ENCODE measurements at places on chromosomes 6 and 20. TPM values are rescaled to one million over a fixed set of nuclear protein-coding genes. Genes with fewer than 3 reads are reported as not detected.

- peaks cover 14% of the 10 kb centered on the region for H3K4me1 ChIP-seq
- H3K27ac ChIP-seq = no peak overlapping the region
- H3K36me3 ChIP-seq = no peaks in the 10 kb centered on the region
Measured at GRCh38 chr6:33824461-33825154, 20.8 kb upstream of the MLN start.

Gene CLDN20
- total RNA-seq = not detected

DNA sequence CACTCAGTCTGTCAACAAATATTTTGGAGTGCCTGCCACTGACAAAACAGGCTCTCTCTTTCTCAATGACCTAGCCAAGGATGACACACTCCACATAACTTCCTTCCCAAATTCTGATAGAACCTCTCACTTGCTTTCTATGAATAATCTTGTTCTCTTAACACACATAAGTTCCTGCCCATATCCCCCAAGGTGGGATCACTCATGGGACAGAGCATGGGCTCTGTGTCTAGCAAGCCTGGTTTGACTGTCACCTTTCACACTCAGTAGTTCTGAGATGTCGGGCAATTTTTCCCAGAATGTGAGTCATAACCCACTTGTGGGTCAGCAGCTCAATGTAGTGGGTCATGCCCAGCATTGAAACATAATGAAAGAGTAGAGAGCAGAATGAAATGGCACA is 78.1 kb downstream of the LRFN2 start:
- no peaks in the 10 kb centered on the region for H3K27me3 ChIP-seq
- H3K27ac ChIP-seq = no peak overlapping the region
- no peaks in the 10 kb centered on the region for H3K4me1 ChIP-seq
- H3K36me3 ChIP-seq = no peaks in the 10 kb centered on the region
- H3K4me3 ChIP-seq = no peak overlapping the region

GRCh38 chr6:4664117-4664626 is 112.0 kb upstream of the CDYL start:
- H3K36me3 ChIP-seq = no peaks in the 10 kb centered on the region
- H3K27ac ChIP-seq = peak overlapping the region; percentile 62
- H3K4me3 ChIP-seq = no peak overlapping the region
- H3K4me1 ChIP-seq = no peaks in the 10 kb centered on the region
- no peaks in the 10 kb centered on the region for H3K27me3 ChIP-seq

DNA sequence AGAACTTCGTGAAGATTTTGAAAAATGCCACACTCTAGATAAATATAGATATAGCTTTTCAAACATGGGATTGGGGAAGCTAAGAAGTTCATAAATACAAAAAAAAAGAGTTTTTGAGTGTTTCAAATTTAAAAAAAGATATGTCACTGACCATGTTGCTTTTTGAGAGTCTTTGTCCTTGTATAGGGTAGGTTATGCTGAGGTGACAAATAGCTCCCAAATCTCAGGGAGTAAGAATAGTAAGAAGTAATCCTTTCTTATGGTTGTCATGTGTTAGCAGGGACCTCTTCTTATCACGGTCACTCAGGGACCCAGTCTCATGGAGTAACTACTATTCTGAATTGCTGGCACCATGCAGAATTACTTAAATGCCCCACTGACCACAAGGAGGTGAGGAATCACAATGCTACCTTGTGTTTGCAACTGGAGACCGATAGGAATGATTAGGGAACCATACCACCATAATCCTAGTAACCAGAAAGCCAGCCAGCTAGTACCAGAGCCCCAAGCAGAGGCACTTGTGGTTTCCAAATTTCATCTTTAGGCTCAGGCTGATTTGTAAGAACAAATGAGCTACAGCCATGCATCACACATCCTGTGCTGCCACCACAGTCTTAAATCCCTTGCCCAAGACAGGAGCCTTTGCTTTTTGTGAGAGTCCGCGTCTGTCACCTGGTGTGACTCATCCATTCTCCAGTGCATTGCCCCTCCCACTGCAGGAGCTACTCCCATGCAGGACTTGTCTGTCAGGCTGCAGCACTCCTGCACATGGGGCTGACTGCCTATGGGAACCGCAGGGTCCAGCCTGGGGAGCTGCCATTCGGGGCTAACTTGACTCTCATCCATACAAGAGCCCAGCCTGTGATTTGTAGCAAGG is 42.4 kb upstream of the ADGRF4 start:
- H3K4me3 ChIP-seq = no peak overlapping the region
- no peaks in the 10 kb centered on the region for H3K4me1 ChIP-seq
- H3K27me3 ChIP-seq = no peaks in the 10 kb centered on the region
- H3K27ac ChIP-seq = no peak overlapping the region

GRCh38 chr6:43708860-43709653 is 21.5 kb upstream of the MRPS18A start:
- peaks cover 24% of the 10 kb centered on the region for H3K4me1 ChIP-seq
- peak; percentile 85 for DNase-seq
- no peak overlapping the region for H3K4me3 ChIP-seq
- H3K27ac ChIP-seq = peak overlapping the region; percentile 85

- no peak for DNase-seq
- no peaks in the 10 kb centered on the region for H3K4me1 ChIP-seq
- H3K36me3 ChIP-seq = no peaks in the 10 kb centered on the region
Measured at GRCh38 chr6:28725890-28726348, 197.9 kb downstream of the TRIM27 start.

Gene VSX1
- not detected for total RNA-seq

DNA sequence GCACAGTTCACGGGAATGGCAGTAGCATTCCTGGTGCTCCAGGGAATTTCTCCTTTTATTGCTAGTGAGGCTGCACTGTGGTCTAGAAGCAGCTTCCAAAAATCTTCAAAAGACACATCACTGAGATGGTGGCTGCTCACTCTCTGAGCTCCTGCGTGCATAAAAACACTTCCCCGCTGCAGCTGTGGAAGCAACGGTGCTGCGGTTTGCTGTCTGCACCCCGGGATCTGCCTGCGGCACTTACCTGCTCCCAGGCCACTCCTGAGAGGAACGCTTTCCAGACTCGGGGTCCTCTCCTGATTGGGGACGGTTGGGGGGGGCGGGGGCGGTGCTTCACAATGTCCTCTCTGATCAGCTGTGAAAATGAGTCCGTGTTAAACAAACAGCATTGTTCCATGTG is 77.9 kb downstream of the TMEM242 start:
- DNase-seq = no peak
- H3K36me3 ChIP-seq = no peaks in the 10 kb centered on the region
- no peaks in the 10 kb centered on the region for H3K27me3 ChIP-seq
- H3K4me1 ChIP-seq = no peaks in the 10 kb centered on the region
- H3K27ac ChIP-seq = peak overlapping the region; percentile 79

Gene HLA-DQB2
- 0.41 TPM for total RNA-seq

Gene MYB
- total RNA-seq = 0.59 TPM

Gene SCUBE3
- not detected for total RNA-seq

DNA sequence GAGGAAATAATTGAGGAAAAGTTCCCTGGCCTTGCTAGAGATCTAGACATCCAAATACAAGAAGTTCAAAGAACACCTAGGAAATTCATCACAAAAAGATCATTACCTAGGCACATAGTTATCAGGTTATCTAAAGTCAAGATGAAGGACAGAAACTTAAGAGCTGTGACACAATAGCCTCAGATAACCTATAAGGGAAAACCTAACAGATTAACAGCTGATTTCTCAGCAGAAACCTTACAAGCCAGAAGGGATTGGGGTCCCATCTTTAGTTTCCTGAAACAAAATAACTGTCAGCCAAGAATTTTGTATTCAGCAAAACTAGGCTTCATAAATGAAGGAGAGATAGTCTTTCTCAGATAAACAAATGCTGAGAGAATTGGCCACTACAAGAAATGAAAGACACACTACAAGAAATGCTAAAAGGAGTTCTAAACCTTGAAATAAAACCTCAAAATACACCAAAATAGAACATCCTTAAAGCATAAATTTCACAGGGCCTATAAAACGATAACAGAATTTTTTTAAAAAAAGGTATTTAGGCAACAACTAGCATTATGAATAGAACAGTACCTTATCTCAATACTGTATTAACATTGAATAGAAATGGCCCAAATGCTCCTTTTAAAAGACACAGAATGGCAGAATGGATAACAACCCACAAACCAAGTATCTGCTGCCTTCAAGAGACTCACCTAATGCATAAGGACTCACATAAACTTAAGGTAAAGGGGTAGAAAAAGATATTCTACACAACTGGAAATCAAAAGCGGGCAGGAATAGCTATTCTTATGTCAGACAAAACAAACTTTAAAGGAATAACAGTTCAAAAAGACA is 9.7 kb downstream of the RNGTT start:
- no peaks in the 10 kb centered on the region for H3K27me3 ChIP-seq
- H3K4me1 ChIP-seq = no peaks in the 10 kb centered on the region
- no peak overlapping the region for H3K27ac ChIP-seq
- H3K36me3 ChIP-seq = no peaks in the 10 kb centered on the region
- no peak overlapping the region for H3K4me3 ChIP-seq
- no peak for DNase-seq

Gene BACH2
- total RNA-seq = 4.7 TPM

- H3K27me3 ChIP-seq = no peaks in the 10 kb centered on the region
- H3K36me3 ChIP-seq = no peaks in the 10 kb centered on the region
- no peak overlapping the region for H3K27ac ChIP-seq
- no peak overlapping the region for H3K4me3 ChIP-seq
- H3K4me1 ChIP-seq = no peaks in the 10 kb centered on the region
Measured at GRCh38 chr6:130928158-130928912, 101.1 kb downstream of the SMLR1 start.

- H3K27me3 ChIP-seq = no peaks in the 10 kb centered on the region
- no peak overlapping the region for H3K27ac ChIP-seq
- H3K36me3 ChIP-seq = no peaks in the 10 kb centered on the region
- no peak overlapping the region for H3K4me3 ChIP-seq
- no peak for DNase-seq
Measured at GRCh38 chr20:32636283-32636682, 37.5 kb downstream of the C20orf203 start.

- H3K27ac ChIP-seq = peak overlapping the region; percentile 2
- peaks cover 13% of the 10 kb centered on the region for H3K4me1 ChIP-seq
- H3K4me3 ChIP-seq = no peak overlapping the region
- no peaks in the 10 kb centered on the region for H3K27me3 ChIP-seq
Measured at GRCh38 chr6:158057213-158057987, 75.7 kb downstream of the SYNJ2 start.

DNA sequence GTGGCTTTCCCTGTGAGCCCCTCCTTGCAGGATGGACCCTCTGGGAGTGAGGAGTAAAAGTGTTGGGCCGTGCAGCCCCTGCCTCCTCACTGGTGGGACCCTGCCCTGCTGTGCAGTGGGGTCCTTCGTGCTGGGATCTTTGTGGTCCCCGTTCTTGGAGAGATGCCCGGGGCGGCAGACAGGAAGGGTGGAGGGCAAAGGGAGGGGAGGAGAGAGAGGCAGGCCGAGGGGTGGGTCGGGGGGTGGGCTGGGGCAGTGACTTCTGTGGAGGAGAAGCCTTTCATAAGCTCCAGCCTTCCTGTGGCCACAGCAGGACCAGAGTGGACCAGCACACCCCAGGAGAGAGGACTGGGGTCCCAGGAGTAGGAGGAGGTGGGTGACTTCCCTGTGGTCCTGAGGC is at the start of gene COL20A1:
Gene COL20A1 (plus strand): TSS at position 283 of the 400 bp plus-strand sequence. CDS start 1,922 bp downstream, outside the sequence.
- H3K4me1 ChIP-seq = no peaks in the 10 kb centered on the region
- H3K36me3 ChIP-seq = no peaks in the 10 kb centered on the region

Gene FOXQ1
- not detected for total RNA-seq

GRCh38 chr6:147282566-147282959 is 78.3 kb downstream of the STXBP5 start:
- no peak for DNase-seq
- peak overlapping the region; percentile 17 for H3K27ac ChIP-seq
- peaks cover 9% of the 10 kb centered on the region for H3K4me1 ChIP-seq

DNA sequence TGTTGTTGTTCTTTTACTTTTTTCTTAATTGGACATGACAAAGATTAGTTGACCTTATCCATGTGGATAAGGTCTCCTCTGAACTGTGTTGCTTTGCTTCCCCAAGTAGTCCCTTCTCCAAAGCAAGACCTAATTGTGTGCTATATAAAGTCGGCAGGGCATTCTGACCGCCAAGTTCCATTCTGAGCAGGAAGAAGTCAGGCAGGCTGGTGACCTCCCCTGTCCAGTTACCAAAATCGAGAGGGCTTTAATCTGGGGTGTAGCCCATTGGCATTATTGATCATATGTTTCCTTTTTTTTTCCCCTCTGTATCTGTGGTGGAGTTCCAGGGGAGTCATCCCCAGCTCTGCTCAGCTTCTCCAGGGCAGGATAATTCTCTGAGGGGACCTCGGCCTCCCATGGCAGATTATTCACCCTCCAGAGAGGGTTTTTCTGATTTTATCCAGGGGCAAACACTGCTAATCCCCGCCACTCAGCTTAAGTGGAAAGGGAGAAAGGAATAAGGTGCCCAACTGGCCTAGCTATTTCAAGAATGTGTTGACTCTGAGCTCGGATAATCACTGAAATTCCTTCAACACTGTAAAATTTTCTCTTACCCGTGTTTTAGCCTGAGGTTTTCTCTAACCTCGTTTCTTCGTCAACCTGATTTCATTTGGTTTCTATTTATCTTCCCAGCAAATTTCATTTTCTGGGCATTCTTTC is 71.8 kb upstream of the L3MBTL3 start:
- H3K36me3 ChIP-seq = no peaks in the 10 kb centered on the region
- H3K4me1 ChIP-seq = no peaks in the 10 kb centered on the region
- no peak overlapping the region for H3K27ac ChIP-seq

Gene KIF6
- not detected for total RNA-seq
